ENCODE measurements at places on chromosomes 12 and 14. TPM values are rescaled to one million over a fixed set of nuclear protein-coding genes. Genes with fewer than 3 reads are reported as not detected.

DNA sequence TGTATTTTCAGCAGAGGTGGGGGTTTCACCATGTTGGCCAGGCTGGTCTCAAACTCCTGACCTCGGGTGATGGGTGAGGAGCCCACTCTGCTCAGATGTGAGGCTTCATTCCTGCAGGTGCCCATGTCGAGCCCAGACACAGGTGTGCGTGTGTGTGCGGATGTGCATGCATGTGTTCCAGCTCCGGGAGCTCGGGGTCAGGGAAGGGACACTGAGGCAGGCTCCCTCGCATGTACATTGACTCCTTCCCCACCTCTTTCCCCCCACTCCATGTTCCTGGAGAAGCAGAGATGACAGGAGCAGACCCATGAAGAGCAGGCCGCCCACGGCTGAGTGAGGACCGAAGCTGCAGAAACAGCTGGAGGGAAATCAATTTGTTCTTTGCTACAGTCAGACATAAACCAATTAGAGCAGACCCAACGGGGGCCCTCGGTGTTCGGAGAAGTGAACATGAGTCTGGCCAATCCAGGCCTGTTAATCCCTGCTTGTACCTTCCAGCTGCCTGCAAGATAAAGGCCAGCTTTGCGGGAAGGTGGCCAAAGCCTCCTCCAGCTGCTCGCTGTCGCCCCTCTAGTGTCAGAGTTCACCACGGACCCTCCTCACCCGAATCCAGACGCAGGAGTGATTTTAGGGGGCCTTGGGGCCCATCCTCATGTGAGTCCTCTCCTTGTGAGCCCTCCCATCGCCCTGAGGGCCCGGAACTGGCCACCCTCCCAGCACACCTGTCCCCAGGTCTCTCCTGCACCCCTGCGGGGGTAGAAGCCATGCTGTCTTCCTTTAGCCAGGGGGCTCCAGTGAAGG, 321.0 kb upstream of the RTL1 start:
- no peak for DNase-seq

GRCh38 chr12:122081083-122081696, 2.6 kb downstream of the MLXIP start:
- no peak for DNase-seq

GRCh38 chr12:68759852-68760251, 13.9 kb downstream of the SLC35E3 start:
- no peak for DNase-seq

- DNase-seq: no peak
These were observed 370.6 kb upstream of the PRICKLE1 start for GRCh38 chr12:42960087-42960527.

- no peak for DNase-seq
These were observed 15.1 kb upstream of the HIP1R start for GRCh38 chr12:122820138-122820537.

GRCh38 chr12:112191840-112192321, 66.5 kb downstream of the TRAFD1 start:
- DNase-seq: no peak

DNA sequence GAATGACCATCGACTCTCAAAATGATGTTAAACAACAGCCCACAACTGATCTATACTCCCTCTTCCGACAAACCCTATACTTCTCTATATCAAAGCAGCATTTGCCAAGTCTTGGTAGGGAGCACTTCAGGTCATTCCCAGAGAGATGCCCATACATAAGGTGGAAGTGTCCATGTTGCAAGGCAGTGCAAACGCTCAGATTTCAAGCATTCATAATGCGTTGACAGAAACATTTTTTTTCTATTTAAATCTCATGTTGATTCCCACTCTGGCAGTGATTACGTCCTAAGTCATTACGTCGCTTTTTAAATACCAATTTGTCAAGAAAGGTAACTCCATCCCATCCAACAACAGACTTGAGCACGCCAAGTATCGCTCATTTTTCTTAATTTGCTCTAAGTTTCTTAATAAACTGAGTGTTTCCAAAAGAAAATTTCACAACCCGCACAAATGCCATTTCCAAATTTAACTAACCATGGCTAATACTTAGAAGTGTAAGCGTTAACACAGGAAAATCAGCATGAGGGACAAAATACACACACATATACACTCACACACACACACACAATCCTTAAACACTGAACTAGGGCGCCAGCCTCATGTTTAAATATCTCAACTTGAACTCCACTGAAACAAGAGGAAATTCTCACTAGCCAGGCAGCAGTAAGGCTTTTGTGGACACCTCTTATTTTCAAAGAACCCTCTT, 1.1 kb downstream of the GXYLT1 start:
- no peak for DNase-seq

GRCh38 chr12:89875225-89875624, 166.6 kb upstream of the ATP2B1 start:
- DNase-seq: no peak

GRCh38 chr14:61516964-61517653, 178.2 kb upstream of the HIF1A start:
- no peak for DNase-seq

GRCh38 chr12:45575417-45575816, 154.1 kb upstream of the ARID2 start:
- no peak for DNase-seq

- DNase-seq: no peak
These were observed 94.3 kb downstream of the AEBP2 start for GRCh38 chr12:19533567-19533966.

- DNase-seq: no peak
These were observed 72.2 kb upstream of the NAP1L1 start for GRCh38 chr12:76156726-76157125.

DNA sequence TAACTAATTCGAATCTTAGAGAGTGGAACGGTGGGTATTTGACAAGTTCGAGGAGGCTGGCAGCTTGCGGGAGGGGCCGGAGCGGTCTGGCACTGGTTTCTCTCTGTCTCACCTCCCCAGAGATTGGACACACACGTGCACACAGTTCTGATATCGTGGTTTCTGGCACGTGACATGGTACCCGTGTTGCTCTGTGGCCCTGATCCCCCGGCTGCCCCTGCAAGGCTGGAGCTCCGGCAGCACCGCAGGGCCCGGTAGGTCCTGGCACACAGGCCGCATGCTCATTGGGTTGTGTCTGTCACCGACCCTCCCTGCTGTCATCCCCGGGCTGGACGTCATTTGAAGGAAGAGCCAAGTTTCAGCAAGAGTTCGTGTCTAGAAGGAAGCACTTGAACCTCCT, 82.7 kb downstream of the PPP2R5C start:
- no peak for DNase-seq

- DNase-seq: no peak
These were observed 8.7 kb downstream of the KRT71 start for GRCh38 chr12:52543985-52544883.

GRCh38 chr12:69154585-69155363, 84.6 kb upstream of the CPSF6 start:
- DNase-seq: peak; percentile 23

- DNase-seq: no peak
These were observed 103.2 kb upstream of the NAV3 start for GRCh38 chr12:77727442-77728001.

- DNase-seq: no peak
These were observed 19.2 kb upstream of the PLEKHA5 start for GRCh38 chr12:19110221-19110940.

DNA sequence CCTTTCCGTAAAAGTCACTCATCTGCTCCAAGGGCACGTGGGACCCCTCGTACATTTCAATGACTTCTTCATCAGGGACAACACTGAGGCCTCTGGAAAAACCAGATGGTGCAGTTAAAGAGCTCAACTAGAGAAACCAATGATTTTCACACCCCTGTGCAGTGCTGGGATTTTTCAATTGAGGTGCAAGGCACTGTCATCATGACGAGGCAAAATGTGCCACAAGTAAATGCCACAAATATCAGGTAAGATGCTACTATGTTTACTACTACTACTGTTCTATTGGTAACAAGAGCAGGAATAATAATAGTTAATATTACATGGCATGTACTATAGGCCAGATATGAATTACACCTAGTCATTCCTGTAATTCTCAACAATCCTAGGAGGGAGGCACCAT, 42.4 kb downstream of the NT5DC3 start:
- no peak for DNase-seq

DNA sequence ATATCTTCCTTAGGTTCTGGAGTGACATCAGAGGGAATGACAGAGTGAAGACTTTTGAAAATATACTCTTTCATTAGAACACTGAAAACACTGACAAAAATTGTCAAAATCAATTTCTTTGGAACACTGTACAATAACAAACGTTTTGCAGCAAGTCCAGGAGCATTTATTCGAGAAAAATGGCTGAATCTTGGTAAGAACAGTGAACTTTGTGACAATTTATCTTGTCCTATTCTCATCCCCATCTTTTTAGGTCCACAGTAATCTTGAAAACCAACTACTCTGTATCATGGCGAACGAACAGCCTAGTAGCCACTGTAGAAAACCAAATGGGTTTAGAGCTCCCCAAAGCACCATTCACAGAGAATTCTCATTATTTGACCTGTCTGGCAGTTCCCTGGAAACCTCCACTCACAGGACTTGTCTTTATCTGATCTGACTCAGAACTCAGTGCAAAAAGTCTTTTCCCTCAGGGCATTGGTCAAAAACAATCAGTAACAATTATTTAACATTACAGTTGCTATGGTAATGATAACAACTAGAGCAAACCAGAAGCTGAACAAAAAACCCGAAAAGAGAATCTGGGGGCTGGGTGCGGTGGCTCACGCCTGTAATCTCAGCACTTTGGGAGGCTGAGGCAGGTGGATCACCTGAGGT, 20.3 kb upstream of the PPP2R5E start:
- no peak for DNase-seq

GRCh38 chr12:121610239-121611149, 15.8 kb upstream of the ORAI1 start:
- no peak for DNase-seq

DNA sequence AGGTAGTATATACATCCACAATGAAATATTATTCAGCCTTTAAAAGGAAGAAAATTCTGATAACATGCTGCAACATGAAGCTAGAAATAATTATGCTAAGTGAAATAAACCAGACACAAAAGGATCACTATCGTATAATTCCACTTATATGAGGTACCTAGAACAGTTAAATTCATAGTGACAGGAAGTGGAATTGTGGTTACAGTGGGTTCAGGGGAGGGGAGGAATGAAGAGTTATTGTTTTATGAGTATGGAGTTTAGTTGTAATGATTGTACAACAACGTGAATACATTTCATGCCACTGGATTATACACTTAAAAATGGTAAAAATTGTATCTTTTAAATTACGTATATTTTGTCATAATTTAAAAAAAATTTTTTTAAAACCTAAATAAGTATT, 21.0 kb downstream of the EEA1 start:
- no peak for DNase-seq

CLEC4D gene
- total RNA-seq: not detected

GLIPR1L1 gene
- not detected for total RNA-seq

TMEM106C gene
- 44.5 TPM for total RNA-seq

KCNK13 gene
- total RNA-seq: not detected

WNT1 gene
- total RNA-seq: not detected

TOMM20L gene
- not detected for total RNA-seq

LAG3 gene
- not detected for total RNA-seq

All from glomerular endothelial cell (primary cell).